ENCODE measurements at places on chromosomes 2 and 18.

DNA sequence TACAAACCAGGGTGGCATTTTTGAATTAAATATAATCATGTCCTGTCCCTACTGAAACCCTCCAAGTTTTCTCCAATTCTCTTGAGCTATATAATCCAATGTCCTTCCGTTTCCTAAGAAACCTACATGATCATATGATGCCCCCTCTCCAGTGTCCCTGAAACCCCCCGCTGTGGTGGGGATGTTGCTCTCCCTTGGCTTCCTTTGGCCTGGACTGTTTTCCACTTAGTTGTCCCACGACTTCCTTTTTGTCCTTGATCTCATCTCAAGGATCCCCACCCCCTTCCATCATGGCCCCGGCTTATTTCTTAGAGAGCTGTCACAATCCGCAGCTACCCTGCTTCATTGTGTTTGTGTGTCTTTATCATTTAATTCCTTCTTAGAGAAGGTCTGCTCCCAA is 43.8 kb downstream of the TMEM18 start:
- DNase-seq = no peak

GRCh38 chr2:181177376-181177775 is 197.0 kb downstream of the UBE2E3 start:
- DNase-seq = no peak

DNA sequence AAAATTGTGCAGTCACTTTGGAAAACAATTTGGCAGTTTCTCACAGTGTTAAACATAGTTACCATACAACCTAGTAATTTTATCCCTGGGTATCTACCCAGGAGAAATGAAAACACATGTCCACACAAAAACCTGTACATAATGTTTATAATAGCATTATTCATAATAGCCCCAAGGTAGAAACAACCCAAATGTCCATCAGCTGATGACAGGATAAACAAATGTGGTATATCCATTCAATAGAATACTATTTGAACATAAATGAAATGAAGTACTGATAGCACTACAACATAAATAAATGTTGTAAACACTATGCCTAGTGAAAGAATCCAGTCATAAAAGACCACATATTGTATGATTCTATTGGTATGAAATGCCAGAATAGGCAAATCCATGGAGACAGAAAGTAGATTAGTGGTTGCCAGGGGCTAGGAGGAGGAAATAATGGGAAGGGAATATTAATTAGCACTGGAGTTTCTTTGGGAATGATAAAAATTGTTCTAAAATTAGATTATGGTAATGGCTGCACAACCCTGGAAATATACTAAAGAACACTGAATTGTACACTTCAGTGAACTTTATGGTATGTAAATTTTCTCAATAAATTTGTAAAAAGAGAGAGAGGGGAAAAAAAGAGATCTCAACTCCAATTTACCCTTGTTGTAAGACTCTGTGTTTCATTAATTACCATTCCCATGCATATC is 20.8 kb upstream of the VIT start:
- no peak for DNase-seq

DNA sequence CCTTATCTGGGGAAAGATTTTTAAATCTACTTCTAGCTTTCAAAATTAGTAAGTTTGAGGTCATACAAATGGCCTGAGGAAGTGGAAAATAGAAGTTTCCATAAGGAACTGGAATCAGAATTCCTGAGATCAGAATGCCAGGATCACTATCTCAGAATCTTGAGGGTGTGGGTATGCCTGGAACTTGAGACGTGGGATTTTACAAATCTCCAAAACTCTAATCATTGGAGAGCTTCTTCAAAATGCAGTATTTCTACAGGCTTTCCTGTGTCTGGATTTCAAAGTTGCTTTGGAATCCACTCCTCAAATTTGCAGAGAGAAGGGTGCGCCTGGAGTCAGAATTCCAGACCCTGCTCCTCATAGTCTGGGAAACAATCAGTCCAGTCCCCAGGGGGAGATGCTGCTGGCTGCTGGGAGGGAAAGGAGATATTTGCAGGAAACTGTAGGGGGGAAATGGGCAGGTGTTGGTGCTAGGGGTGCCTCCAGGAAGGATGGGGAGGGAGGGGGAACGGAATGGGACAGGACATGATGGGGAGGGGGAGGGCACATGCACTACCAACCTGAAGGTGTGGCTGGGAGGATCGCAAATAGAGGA is 31.0 kb upstream of the CATIP start:
- DNase-seq = no peak

DNA sequence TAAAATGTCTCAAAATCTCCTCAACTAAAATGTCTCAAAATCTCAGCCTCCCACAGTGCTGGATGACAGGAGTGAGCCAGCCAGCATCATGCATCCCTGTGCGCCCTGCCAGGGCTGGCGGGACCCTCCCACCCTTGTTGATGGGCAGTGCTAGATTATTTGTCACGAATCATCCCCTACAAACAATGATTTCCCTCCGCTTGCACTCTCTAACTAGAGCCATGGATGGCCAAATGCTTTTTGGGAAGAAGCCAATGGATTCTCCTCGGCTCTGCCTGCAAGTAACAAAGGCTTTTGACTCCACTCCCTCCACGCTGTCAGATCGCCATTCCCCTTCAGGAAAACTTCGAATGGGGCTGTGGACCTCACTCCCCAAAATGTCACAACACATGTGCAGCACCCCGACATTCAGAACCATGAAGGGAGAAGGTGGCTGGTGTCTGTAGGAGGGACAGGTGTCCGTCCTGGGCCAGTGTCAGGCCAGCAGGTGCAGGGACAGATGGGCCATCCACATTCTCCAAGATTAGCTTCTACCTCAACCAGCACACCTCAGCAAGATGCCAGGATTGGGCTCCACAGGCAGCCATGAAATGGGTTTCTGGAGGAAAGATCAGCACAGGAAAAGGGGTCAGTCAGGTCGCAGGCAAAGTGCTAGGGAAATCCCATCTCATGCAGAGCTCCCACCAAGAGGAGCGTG is 11.5 kb downstream of the AMER3 start:
- DNase-seq = no peak

GRCh38 chr2:27194538-27195354 is 17.1 kb upstream of the ATRAID start:
- DNase-seq = no peak
